ENCODE measurements at places on chromosomes 5 and 9.

GRCh38 chr5:113059232-113060040 lies 82.8 kb downstream of the DCP2 start:
- no peak for DNase-seq
- no peak overlapping the region for H3K27ac ChIP-seq
- H3K4me3 ChIP-seq = no peak overlapping the region
- no peaks in the 10 kb centered on the region for H3K36me3 ChIP-seq
- H3K4me1 ChIP-seq = peaks cover 21% of the 10 kb centered on the region

- DNase-seq = no peak
- no peaks in the 10 kb centered on the region for H3K27me3 ChIP-seq
- H3K4me3 ChIP-seq = no peak overlapping the region
- peaks cover 27% of the 10 kb centered on the region for H3K4me1 ChIP-seq
These were observed 49.8 kb upstream of the PLPP1 start for GRCh38 chr5:55584398-55585205.

DNA sequence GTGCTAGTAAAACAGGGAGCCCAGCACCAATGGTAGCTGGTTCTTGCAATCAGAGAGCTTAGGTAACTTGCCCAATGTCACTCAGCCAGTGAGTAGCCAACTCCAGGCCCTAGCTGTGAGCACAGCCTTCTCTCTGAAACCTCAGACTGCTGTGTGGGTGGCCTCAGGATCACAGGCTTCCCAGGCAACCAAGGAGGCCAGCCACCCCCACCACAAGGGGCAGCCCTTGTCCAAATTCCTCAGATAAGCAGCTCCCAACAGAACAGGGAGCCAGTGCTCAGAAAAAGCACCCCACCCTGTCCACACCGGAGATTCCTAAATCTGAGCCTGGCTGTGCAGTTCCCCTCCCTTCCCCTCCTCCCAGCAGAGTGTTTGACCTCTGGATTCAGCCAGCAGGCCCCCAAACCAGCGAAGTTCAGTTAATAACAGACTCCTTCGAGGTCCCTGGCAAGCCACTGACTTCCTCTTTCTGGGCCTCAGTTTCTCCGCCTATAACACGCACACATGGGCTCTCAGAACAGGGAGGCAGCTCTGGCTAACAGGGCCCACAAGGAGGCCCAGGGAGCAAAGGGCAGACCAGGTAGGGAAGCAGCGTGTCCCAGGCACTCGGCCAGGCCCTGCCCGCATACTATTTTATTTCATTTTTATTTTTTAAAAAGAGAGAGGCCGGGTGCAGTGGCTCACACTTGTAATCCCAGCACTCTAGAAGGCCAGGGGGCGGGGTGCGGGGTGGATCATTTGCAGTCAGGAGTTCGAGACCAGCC lies 2.7 kb downstream of the EEIG1 start:
- H3K4me1 ChIP-seq = peaks cover 63% of the 10 kb centered on the region
- no peaks in the 10 kb centered on the region for H3K27me3 ChIP-seq
- peaks cover 12% of the 10 kb centered on the region for H3K36me3 ChIP-seq
- DNase-seq = no peak
- peak overlapping the region; percentile 93 for H3K4me3 ChIP-seq
- H3K27ac ChIP-seq = peak overlapping the region; percentile 79

DNA sequence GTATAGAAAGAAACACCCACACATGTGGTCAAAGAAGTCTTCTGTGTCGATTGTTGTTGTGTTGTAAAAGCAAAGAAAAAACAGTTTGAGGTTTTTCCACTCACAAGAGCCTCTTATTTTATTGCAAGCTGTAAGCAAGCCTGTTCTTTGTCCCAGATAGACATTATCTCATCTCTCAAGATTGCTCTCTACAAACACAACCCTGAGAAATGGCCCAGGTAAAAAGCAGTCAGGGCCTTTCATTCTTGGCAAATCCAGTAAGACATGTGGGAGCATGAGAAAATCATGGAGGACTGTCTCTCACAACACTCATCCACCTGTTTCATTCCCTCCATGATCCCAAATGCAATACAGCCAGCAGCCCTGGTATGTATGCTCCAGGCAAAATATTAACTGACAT lies 286.6 kb upstream of the POU5F2 start:
- no peak overlapping the region for H3K27ac ChIP-seq
- peaks cover 25% of the 10 kb centered on the region for H3K36me3 ChIP-seq
- no peaks in the 10 kb centered on the region for H3K4me1 ChIP-seq
- no peak overlapping the region for H3K4me3 ChIP-seq

DNA sequence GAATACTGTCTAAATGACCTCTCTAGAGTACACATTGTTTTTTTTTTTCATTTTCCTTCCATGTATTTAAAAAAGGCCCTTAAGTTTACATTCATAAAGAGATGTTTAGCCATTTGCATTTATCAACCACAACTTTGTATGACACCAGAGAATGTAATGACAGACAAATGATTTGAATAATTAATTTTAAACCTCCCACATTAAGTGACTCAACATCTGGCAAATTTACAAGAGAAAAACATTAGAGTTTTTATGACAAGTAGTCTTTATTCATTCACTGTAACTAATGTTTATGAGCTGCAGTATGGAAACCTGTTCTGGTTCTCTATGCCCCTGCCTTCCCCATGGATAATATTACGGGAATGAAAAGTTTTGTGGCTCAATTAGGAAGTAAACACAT lies 1093.8 kb upstream of the CDH9 start:
- H3K27ac ChIP-seq = no peak overlapping the region
- H3K27me3 ChIP-seq = no peaks in the 10 kb centered on the region
- DNase-seq = no peak
- no peak overlapping the region for H3K4me3 ChIP-seq
- H3K4me1 ChIP-seq = no peaks in the 10 kb centered on the region

DNA sequence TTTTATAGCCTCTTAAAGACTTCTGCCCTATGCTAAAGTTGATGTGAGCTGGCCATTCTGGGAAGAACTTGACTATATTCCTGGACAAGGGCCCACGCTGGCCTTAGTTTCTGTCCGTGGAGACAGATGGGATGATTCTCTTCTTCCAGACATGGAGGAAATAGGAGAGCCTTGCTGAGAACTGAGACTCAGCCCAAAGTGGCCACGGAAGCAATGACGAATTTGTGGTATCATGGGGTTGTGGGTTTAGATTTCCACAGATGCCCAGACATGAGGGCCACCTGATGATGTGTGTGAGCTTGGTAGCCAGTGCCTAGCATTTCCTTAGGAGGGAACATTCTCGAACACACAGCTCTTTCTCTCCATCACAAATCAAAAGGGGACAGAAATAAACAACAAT lies 309.1 kb downstream of the NSG2 start:
- no peak overlapping the region for H3K27ac ChIP-seq
- no peak for DNase-seq
- peaks cover 4% of the 10 kb centered on the region for H3K27me3 ChIP-seq
- no peak overlapping the region for H3K4me3 ChIP-seq

DNA sequence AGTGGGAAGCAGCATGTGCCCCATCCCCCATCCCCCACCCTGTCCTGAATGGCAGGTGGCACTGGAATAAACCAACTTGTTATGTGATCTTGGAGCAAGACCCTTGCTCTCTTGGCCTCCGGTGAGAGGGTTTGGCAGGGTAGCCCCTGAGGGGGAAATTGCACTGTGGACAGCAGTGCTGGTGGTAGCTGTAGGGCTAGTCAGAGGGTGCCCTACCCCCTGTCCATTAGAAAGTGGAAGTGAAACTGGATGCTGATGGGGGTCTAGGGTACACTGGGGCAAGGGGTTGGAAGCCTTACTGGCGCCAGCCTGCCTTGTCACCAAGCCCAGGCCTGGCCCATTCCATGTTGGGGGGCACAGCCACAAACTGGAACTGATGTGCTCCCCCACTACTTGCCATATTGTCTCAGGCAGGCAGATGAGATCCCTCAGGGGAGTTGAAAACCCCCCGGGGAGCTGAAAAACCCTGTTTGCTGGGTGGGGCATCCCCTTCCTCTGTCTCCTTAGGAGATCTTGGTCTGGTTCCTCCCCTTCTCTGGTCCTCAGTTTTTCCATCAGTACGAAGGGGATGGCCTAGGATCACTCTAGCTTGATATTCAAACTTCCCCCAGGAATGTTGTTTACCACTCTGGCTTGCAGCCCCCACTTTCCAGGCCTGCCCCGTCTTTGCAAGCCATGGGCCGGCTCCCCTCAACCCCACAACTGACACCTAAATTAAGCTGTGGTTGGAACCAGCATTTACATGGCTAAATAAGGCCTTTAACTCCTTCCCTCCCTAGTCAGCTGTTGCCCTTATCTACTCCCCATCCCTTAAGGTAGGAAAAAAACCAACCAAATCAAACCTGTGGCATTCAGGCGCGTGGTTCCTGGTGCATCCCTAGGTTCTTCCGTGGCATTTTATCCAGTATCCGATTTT lies 14.4 kb upstream of the SYNPO start:
- DNase-seq = no peak
- H3K27me3 ChIP-seq = peaks cover 26% of the 10 kb centered on the region
- H3K4me1 ChIP-seq = peaks cover 16% of the 10 kb centered on the region
- H3K4me3 ChIP-seq = no peak overlapping the region

DNA sequence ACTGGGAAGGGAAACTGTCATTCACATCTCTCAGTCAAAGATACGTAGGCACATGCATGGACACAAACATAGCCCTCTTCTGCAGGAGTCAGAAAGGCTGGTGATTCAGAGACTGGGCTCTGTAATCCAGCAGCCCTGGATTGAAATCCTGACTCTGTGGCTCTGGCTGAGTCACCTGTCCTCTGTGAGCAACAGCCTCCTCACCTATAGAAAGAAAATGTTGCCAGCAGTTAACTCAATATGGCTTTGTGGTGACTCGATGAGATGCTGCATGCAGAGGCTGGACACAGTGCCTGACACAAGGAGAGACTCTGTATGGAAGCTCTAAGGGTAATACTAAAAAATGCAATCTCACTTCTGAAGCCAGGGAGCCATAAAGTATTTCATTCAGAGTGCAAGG lies 23.9 kb upstream of the CDKN2AIPNL start:
- H3K27ac ChIP-seq = no peak overlapping the region
- H3K4me1 ChIP-seq = peaks cover 26% of the 10 kb centered on the region
- H3K36me3 ChIP-seq = no peaks in the 10 kb centered on the region
- no peak for DNase-seq

DNA sequence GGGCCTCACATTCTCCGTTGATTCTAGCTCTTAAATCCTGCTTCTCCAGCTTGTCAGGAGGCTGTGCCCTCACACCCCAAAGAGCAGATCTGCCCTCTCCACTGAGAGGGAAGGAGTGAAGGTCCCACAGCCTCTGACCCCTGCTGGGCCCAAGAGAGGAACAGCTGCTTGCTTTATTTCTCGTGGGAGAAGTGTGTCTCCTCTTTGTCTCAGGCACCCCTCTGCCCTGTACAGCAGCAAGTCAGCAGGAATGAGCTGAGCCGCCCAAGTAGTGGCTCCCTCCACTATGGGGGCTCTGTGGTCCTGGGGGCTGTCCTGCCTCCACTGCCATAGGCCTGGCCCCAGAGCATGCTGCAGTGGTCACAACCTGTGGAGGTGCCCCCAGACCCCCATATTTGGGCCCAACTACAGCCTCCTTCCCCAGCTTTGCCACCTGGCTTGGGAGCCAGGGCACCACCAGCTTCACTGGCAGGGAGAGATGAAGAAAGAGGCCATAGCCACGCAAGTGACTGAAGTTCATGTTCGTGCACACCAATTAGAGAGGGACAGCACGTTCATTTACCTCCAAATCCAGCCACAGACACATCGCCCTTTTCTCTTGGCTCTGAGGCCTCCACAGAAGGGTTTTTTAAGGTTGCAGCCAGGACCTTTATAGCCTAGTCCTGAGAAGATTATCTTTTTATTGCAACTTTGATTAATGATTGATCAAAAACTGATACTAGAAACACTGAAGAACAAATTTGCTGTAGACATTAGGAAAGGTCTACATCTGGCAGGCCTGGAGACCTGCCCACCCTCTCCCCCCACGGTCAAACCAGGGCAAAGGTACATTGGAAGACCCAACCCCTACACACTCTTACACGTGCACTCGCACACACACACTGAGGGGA lies 27.5 kb downstream of the IRF1 start:
- H3K36me3 ChIP-seq = peaks cover 22% of the 10 kb centered on the region
- no peak overlapping the region for H3K4me3 ChIP-seq

Measured in activated T-helper 1 cell treated with anti-CD3 and anti-CD28 coated beads, Interleukin-12 subunit alpha, Interleukin-12 subunit beta, Interleukin-2, Interleukin-4 antibody, amounts not matched to agents 30 ng/mL and 10 ng/mL and 1 ng/mL, durations not matched to agents 14 hours and 24 hours and 36 hours (primary cell).